NCI-H1105 treated with DMSO at 0.1 percent for 48 hours (cell line): ENCODE measurements at places on chromosomes 2 and 18.

DNA sequence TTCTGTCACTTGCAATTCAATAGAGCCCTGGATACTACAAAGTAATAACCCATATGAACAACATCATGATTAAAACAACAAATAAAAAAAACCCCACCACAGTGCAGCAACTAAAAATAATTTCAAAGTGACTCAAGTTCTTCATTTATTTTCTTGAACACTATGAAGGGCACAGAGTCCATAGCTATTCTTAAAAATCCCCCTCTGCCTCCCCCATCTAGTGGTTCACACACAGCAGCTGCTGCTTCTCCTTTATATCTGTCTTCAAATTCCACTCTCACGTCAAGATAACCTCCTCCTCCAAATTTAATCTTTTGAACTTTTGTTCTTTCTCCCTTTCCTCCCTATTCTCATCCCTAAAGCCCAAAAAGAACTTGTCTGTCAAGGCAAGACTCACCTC, 591.3 kb downstream of the ZEB2 start:
- no peak for DNase-seq

DNA sequence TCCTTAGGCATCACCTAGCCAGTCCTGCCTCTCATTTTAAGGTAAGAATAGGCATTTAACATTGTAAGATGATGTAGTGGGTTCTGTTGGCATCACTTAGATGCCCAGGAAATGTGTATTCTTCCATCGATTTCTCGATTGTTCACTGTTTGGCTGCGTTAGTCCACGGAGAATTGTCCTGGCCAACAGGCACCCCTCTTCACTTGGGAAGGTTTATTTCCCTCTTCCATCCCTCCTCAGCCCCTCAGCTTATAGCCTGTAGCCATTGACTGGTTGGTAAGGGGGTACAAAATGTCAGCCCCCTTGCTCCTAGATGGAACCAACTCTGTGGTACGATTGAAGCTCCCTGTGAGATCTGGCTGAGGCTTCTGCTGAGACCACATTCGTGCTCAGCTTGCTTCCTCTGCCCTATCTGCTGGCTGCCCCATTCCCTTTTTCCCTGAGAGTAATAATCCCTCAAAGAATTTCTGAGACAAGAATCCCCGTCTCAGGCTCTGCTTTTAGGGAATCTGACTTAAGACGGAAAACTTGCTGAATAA, 43.4 kb downstream of the PLEKHA3 start:
- no peak for DNase-seq

- DNase-seq: no peak
Observed at GRCh38 chr18:77157312-77157711, 24.7 kb upstream of the MBP start.

GRCh38 chr2:233470839-233471238, 95.7 kb downstream of the USP40 start:
- no peak for DNase-seq

DNA sequence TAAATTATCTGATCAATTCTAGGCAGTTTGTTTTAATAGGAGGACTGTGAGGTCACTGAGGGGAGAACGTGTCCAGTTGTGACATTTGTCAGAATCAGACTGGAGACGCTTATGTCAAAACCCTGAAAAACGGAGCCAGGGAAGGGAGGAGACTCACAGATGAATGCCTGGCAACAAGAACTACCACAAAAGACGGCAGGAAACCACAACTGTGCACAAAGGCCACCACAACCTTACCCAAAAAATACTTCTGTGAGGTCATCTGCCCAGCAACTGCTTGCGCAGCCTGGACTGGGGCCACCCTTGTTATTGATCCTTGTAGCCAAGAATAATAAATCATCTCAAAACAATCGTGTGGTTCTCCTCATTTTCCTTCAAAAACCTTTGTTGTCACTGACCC, 173.0 kb upstream of the ALKAL2 start:
- DNase-seq: no peak

DNA sequence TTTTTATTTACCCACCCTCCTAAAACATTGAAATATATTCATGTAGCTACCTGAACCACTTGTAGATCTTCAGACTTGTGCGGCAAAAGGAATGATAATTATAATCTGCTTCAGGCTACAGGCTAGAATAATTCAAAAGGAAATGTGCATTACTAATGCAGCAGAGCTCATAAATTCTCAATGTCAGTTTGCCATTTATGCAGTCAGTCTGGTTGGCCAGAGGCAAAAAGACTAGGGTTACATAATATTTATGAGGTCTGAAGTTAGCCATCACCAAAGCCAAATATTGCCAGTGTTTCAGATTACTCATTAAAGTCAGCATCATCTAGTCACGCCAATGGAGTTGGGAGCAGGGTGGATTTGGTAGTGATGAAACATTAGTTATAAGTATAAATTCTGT, 38.9 kb downstream of the METAP1D start:
- DNase-seq: peak; percentile 25

GRCh38 chr2:127623388-127624319, 22.3 kb upstream of the GPR17 start:
- DNase-seq: no peak

DNA sequence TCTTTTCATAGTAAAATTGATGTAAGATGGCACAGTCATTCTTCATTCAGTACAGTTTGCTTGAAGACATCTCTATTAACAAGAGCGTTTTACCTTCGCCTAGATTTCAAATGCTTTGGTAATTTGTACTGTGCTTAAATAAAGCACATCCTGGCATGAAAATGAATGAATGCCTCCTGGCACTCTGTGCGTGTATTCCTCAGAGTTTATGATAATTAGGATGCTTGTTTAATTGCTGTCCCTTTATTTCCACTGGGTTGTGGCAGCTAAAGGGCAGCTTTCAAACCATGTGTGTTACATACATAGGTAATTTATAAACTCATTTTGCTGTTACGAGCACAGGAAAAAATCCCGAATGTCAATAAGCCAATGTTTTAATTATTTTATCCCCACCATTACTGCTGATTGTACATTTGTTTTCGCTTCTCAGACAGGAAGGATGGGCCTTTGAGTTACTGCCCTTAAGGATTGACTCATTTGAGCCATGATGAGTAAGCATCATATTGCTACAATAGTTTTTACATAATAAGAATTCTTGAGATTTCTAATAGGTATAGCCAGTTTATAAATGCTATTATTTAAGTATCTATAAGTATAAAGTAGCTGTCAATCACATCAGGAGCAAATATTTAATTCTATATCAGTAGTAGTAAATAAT, 516.5 kb downstream of the XIRP2 start:
- DNase-seq: no peak
